Vagina (tissue), 2 donors: ENCODE measurements at places on chromosomes 1 and 21. TPM values are rescaled to one million over a fixed set of nuclear protein-coding genes. Genes with fewer than 3 reads are reported as not detected.
A peak's percentile ranks its signal among the peaks of the same experiment; 100 is the strongest.

RCSD1 gene
- total RNA-seq = 11.5 TPM

FAM229A gene
- total RNA-seq = 10.1 TPM

DNA sequence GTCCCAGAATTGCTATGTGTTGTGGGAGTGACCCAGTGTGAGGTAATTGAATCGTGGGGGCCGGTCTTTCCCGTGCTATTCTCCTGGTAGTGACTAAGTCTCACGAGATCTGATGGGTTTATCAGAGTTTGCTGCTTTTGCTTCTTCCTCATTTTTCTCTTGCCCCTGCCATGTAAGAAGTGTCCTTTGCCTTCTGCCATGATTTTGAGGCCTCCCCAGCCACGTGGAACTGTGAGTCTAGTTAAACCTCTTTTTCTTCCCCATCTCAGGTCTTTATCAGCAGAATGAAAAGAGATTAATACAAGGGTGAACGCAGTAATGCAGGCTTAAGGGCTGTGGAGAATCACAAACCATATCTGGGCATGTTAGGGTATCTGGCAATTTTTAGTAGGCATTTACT lies 624.0 kb downstream of the USP25 start:
- DNase-seq = no peak

DNA sequence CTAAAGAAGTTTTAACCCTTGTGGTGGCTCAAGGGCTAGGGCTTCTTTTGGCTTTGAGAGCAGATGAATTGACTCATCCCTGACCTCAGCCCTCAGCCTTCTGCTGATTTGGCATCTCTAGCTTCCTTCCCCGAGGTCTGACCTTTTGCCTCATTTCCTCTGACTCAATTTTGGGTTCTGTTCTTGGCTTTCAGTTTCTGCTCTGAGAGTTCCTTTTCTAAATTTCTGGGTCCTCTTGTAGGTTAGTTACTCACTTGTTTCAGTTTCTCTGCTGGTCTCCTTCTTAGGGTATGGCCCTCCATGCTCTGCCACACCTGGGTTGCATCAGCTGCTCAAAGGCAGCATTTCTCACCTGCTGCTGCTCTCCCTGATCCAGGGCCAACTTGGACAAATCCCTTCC lies 19.4 kb downstream of the PDE4B start:
- no peak for DNase-seq

- no peak for DNase-seq
Observed at GRCh38 chr1:96887501-96887900, 165.9 kb downstream of the PTBP2 start.

ADAMTS5 gene
- 20.4 TPM for total RNA-seq

DNA sequence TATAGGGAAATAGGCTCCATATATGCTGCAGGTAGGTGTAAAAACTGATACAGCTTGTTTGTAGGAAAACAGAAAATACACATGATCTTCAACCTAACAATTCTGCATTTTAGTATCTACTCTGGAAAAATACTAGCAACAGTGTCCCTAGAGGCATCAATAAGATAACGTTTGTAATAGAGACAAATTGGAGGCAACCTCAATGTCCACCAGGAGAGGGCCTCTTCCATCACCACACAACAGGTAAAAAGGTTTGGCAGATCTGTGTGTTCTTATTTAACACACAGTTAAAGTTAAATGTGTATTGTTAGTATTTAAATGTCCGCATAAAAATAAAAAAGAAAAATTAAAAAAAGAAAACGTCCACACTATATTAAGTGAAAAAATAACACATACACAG lies 5.4 kb downstream of the EIF2D start:
- DNase-seq = no peak

ZNF670 gene
- 2.7 TPM for total RNA-seq

- DNase-seq = no peak
Observed at GRCh38 chr1:22238356-22239224, 95.7 kb upstream of the WNT4 start.

DNA sequence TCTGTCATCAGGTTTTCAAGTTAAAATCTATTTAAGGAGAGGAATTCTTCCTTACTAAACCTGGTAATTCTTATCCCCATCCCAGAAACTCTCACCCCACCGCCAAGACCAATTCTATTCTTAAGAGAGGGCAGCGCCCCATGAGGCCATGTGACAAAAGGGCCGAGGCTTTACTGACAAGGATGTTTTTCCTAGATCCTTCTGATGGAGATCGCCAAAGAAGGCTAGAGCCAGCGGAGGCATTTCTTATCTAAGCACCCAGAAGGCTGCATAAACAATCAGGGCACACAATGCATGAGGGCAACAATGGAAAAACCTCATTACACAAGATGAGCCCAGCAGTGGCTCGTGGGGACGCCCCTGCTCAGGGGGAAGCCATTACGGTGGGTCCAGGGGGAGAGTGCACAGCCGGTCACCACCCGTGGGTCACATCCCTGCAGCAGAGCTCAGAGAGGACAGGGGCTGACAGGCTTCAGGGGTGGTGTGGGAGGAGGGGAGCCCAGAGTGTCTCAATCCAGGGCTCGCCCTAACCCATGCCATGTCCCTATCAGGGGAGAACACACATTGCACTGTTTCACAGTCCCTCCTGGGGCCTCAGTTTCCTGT lies 88.7 kb downstream of the ITPKB start:
- DNase-seq = no peak

GRCh38 chr21:45316871-45317397 lies 29.2 kb upstream of the POFUT2 start:
- no peak for DNase-seq

GRCh38 chr1:98316286-98316905 lies 345.1 kb upstream of the SNX7 start:
- DNase-seq = no peak

CDA gene
- total RNA-seq = 16.0 TPM

GRCh38 chr1:163531345-163531744 lies 209.6 kb downstream of the NUF2 start:
- no peak for DNase-seq

DNA sequence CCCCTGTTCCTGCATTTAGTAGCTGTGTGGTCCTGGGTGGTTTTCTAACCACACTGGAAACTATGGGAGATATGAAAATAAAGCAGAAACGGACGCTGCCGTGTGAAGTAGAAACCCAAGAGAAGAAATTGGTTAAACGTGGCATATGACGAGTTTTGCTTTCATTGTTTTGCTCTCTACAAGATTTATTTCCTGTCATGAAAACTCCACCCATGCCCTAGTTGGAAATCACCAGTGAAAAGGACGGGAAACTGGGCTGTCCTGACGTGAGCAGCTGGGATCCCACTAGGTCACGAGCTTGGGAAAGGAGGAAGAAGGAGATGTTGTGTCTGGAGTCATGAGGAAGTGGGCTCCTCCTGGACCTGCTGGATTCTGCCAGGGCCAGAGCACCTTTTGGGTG lies 120.8 kb upstream of the GADD45A start:
- DNase-seq = no peak

DNA sequence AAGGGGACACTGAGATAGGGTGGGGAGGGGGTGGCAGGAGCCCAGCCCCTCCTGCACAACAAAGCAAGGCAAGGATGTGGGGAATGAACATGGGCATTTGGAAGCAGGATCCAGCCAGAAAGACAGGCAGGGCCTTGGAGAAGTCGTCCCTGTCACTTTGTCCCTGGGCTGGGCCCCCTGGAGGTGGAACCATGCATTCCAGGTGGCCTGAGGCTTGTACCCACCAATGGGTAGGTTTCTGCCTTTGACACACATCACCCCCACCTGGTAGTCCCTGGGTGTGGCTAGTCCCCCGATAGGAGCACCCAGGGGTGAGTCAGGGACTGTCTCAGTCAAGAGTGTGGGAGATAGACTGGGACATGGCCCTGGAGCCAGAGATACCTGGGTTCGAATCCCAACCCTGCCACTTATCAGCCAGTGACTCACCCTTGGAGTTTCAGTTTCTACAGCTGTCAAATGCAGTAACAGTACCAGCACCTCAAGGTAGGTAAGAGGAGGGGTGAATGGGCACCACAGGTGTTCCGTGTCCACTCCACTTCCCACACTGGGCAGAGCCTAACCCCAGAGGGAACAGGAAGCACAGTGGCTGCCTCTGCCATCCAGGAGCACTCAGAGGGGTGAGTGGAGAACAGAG lies 10.0 kb downstream of the PLA2G2D start:
- DNase-seq = no peak

SON gene
- 212 TPM for total RNA-seq

GRCh38 chr1:41653574-41653973 lies 169.1 kb upstream of the EDN2 start:
- no peak for DNase-seq

GRCh38 chr1:64933296-64934070 lies 32.9 kb downstream of the JAK1 start:
- DNase-seq = no peak

DNA sequence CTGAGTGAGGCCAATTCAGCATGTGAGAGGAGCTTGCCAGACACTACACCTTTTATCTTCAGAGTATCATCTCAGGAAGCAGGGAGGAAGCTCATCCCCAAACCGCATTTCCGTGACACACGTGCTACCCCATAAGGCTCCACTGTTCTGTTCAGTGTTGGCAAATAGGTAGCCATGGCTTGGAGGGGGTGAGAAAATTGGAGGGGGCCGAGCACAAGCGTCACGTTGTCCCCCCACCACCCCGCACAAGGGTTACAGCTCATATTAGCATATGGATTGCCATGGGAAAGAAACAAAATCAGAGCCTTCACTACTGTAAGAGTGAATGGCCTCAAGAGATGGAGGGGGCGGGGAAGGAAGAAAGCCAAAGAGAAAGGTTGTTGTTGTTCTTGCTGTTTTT lies 46.7 kb downstream of the OLIG1 start:
- no peak for DNase-seq

MIXL1 gene
- not detected for total RNA-seq

DNA sequence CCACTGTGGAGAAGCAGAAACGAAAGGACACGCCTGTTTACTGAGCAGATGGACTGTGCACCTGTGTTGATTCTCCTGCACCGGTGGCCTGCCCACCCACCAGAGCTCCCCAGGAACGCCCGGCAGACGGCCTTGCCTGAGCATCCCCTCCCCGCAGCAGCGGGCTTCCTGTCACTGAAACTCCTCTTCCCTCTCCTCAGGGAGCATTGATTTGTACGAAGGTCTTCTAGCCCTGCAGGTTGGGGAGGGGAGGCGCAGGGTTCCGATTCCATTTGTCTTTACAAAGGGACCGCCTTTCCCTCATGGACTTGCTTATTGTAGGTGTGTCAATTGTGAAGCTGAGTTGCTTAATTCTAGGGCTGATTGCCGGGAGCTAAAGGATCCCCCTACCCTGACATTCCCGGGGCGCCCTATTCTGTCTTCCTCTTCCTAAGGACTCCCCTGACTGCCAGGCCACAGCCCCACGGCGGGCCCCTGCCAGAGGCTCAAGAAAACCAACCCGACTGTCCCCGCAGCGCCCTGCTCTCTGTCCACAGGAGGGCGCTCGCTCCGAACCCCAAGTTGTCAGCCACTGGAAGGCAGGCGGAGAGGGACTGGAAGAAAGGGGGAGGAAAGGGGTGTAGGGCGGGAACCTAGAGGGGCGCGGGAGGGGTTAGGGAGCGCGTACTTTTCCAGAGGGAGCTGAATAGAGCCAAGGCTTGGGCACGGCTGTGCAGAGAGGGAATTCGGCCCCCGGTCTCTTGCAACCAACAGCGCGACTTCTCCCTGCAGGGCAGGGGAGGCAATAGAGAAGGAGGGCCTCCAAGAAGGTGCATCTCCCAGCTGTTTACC lies 2.8 kb downstream of the S100A6 start:
- DNase-seq = no peak

GRCh38 chr1:150441121-150441520 lies 46.1 kb upstream of the TARS2 start:
- no peak for DNase-seq

PTGER3 gene
- 17.7 TPM for total RNA-seq

- no peak for DNase-seq
Observed at GRCh38 chr1:206905295-206906164, 8.3 kb downstream of the IL24 start.

GRCh38 chr1:162391790-162392563 lies 10.4 kb downstream of the C1orf226 start:
- DNase-seq = no peak

DNA sequence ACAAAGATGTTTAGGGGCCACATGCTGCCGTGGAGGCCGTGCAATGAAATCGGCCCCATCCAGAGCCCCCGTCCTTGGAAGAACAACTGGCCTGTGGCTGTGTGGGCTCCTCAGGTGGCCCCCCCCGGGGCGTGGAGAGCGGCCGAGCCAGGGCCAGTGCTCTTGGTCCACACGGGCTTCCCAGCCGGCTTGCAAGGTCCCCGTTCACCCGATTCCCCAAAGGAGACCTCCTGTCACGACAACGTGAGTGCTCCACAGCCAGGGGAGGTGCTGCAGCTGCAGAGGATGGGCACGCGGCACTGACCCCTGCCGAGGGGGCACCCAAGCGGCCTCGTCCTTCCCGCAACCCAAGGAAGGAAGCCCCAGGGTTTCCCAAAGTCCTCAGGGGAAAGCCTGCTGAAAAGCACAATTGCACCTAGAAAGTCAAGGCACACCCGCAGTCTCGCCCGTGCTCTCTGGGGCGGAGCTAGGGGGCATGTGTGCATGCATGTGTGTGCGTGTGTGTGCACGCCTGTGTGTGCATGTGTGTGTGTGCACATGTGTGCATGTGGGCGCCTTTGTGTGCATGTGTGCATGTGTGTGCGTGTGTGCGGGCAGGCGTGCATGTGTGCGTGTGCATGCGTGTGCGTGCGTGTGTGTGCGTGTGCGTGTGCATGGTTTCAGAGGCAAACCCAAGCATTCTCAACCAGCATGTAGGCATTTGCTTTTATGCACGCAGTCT lies 48.2 kb downstream of the SLX9 start:
- DNase-seq = no peak

GRCh38 chr1:40316595-40317393 lies at the start of gene COL9A2:
Gene COL9A2 (minus strand): TSS chr1:40317286. CDS start chr1:40317197, 89 bp downstream.
- no peak for DNase-seq

GRCh38 chr1:149888247-149888998 lies 10.9 kb upstream of the BOLA1 start:
- DNase-seq = no peak

CCT8 gene
- total RNA-seq = 81.3 TPM

GPR37L1 gene
- total RNA-seq = 0.25 TPM

TMEM51 gene
- 31.4 TPM for total RNA-seq

CGN gene
- total RNA-seq = 13.0 TPM

C1orf232 gene
- total RNA-seq = not detected

FTCD gene
- total RNA-seq = not detected

PLA2G2D gene
- total RNA-seq = not detected

FCMR gene
- total RNA-seq = 12.3 TPM

DNA sequence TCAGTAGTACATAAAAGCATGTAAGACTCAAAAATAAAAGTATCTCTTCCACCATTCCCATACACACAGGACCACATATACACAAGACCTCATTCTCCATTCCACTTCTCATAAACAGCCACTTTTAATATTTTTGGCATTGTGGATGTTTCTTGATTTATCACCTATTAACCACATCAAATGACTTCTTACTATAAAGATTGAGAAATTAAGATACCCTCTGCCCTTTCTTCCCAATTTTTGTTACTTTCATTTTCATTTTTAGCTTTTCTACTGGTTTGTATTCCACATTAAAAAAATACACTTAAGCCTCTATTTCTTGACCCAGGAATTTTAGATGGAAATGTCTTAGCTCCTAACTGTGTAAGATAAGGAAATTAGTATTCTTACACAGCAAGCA lies 22.8 kb downstream of the AKT3 start:
- no peak for DNase-seq

- peak; percentile 56 for DNase-seq
Observed at GRCh38 chr1:30407865-30408580, 315.4 kb downstream of the MATN1 start.

CYP2J2 gene
- 0.74 TPM for total RNA-seq

GRCh38 chr1:51147394-51147793 lies 45.4 kb downstream of the C1orf185 start:
- no peak for DNase-seq

- no peak for DNase-seq
Observed at GRCh38 chr1:186681801-186682200, 1.6 kb upstream of the PTGS2 start.

LHX8 gene
- not detected for total RNA-seq

ATG4C gene
- total RNA-seq = 5.9 TPM

- DNase-seq = no peak
Observed at GRCh38 chr21:21084179-21084578, 86.0 kb downstream of the NCAM2 start.
